ENCODE measurements at places on chromosomes 5 and 9.

GRCh38 chr5:150787656-150788055 is 9.1 kb downstream of the SMIM3 start:
- no peak for DNase-seq

- no peak for DNase-seq
Measured at GRCh38 chr5:53479590-53480415, 626 bp upstream of the FST start.

DNA sequence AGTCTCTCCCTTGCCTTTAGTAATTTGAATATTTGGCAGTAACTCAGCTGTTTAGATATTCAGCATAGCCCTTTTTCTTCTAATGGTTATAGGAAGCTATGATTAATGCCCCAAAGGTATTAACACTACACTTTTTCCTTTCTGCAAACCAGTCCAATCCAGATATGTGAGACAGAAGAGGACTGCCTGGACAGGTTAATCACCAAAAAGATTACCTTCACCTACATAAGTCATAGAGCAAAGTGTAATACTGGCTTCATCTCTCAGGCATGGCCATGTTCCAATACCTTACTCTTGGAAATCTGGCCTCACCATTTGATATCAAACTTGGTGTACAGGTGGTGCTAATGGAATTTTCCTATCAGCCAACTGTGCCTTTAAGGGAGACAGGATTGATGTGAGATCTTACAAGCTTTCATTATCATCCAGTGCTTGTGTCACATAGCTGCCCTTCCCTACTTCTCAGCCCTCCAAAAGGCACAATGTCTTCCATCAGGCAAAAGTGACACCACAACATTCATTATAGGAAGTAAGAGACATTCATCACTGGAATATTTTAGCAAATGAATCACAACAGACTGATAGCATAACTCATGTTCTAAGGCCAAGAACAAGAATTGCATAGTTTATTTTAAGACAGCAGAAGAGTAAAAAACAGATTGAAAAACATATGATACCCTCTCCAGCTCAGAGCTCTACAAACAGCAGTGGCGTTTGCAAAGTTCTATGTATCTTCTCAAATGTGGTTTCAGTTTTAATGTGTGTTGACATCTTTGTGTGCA is 91.2 kb upstream of the PAM start:
- no peak for DNase-seq

GRCh38 chr5:141879941-141880738 is 1.9 kb upstream of the PCDH1 start:
- no peak for DNase-seq

DNA sequence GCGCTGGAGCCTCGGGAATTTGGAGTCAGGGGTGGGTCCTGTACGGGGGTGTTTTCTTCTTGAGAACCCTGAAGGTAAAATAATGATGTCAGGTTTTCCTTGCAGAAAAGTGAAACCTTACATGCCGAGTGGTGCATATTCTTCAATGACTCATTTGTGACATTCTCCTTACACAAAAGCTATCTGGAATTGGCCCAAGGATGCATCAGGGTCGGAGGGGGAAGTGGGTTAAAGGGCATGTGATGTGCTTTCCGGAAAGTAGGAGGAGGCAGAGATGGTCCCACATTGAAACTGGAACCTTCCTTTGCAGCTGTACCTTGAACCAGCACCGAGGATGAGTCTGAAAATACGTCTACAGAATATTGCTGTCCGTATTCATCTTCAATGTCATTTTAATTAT is 411.2 kb upstream of the IRX4 start:
- no peak for DNase-seq

- DNase-seq, result no peak
Measured at GRCh38 chr5:139182528-139183296, 15.5 kb downstream of the SIL1 start.

DNA sequence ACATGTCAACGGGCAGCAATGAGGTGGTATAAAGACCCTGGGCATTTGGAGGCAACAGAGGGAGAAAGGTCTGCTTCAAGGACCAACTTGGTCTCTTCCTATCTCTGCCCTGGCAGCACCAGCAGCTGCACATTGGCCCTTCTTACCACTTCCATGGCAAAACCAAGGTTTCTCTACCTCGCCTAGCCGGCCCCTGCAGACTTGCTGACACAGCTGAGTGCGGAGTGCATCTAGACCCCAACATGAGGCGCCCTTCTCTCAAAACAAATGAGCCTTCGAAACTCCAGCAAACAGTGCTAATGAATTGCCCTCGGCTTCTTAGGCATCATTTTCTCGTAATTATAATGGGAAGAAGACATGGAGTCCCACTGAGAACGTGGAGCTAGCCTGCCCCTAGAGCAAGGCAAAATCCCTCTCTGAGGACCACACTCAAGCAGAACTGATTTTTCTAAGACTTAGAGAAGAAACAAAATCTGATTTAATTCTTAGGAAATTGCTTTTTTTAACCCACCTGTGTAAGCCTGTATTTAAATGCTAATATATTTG is 42.1 kb downstream of the KCNMB1 start:
- no peak for DNase-seq

DNA sequence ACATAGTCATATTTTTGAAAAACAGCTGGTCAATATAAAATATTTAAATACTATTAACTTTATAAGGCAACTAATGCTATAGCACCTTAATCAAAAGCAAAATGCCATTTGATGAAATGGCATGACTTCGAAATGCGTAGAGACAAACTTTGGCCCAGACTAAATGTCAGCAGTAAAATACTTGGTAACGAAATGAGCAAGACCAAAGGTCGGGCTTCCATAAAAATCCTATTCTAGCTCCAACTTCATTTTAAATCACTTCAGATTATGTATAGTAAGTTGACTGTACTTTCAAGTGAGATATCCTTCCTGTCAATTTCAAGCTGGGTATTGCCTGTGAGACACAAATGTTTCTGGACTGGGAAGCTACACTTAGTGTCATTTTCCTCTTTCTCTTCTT is 805.4 kb upstream of the ZNF608 start:
- no peak for DNase-seq

DNA sequence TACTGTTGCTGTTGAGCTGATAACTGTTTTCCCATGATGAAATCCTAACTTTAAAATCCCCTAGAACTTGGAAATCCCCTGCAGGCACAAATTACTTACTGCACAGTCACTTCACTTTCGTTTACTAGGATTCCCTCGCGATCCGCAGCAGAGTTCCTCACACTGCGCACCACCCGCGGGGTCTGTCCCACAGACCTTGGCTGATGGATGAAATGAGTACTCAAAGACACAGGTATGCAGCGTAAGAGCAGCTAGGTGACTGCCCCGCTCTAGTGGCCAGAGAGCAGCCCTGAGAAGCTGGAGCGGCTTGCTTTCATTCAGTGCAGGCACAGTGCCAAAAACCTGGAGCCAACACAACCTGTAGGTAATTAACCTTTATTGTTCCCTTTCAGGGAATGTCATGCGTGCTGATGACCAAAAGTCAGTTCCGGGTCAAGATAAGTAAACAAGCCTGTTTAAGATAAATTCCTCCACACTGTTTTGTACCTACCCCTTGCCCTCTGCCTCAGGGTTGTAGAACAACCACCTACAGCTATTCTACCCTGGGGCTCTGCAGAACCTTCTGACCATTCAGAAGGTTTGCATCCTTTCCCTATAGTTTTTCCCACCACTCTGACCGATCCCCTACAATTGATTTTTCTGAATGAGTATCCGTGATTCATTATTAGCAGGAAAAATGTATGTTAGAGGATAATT is 191.2 kb downstream of the CDH9 start:
- DNase-seq, result no peak

DNA sequence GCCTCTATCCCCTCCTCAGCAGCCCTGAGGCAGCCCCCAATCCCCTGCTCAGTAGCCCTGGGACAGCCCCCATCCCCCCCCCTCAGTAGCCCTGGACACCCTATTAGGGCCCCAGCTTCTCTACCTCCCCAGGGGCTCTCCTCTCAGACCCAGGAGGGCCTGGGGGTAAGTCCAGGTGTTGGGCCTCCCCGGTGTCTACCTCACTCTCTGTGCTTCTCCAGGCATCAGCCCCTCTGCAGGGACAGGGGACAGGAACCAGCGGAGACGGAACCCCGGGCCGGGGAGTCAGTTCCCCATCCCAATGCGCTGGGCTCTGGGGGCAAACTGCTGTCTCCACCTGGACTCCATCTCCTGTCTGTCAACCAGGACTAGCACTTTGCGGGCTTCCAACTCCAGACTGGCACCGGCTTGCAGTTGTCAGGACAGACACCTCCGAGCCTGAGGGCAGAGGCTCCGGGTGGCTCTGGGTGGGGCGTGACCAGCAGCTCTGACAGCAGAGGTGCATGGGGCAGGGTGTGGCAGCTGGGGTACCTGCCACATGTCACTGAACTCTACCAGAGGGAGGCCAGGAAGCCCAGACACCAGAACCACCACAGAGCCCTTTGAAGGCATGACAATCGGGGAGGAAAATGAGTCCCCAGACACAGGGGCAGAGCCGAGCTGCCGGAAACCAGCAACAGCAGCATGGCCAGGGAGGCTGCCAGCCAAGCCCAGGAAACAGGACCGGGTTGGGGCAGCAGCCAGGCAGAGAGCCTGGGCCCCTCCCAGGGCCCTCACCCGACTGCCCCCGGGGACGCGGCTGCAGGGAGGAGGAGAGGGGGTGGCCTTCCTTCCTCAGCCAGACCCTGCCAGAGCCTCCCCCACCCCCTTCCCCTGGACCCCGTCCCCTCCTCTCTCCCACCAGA is 17.7 kb upstream of the UBAC1 start:
- DNase-seq, result peak; percentile 78

DNA sequence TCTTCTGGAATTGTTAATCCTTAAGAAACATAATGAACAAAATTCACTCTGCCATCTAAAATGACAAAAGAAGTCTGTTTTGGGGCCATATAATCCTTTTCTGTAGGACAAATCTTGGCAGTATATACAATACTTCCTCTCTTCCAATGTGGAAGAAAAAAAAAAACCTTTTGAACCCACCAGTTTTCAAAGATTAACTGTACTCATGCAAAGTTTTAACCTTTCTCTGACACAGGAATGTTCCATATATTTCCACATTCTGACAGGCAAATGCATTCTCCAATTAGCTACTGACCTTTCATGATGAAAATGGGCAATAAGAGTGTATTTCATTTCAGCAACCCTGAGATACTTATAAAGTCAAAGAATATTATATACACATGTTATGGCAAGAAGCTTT is 65.4 kb downstream of the RNF130 start:
- no peak for DNase-seq

DNA sequence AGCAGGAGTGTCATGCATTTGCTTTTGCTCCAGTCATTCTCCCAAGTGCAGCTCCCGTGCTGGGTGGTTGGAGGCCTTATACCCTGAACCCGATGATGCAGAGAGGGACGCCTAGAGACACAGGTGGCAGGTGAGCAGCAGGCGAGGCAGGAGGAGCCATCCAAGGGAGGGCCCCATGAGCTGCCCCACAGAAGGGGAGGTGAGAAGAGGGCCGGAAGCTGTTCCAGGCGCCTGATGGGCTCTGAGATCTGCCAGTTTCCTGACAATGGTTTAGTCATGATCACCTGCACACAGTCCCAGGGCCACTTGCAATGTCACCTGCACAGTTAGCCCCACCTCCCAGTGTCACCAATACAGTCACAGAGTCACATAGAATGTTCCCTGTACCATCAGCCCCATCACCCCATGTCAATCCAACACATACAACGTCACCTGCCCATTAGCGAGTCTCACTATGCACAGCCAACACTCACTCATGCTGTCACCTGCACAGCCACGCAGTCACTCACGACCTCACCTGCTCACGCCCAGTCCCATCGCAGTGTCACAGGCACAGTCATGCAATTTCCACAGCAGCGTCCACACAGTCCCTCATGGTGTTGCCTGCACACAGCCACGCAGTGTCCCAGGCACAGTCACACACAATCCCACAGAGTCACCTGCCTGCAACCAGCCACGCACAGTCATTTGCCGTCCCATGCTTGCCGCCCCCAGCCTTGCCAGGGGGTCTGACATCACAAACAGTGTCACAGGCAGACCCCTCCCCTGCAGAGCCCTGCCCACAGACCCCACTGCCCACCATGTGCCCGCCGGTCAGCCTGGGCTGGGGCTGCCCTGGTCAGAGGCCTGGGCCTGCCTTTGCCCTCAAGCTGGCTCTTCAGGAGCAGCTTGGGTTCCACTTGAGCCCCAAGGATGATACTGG is 113.4 kb downstream of the LHX2 start:
- no peak for DNase-seq

DNA sequence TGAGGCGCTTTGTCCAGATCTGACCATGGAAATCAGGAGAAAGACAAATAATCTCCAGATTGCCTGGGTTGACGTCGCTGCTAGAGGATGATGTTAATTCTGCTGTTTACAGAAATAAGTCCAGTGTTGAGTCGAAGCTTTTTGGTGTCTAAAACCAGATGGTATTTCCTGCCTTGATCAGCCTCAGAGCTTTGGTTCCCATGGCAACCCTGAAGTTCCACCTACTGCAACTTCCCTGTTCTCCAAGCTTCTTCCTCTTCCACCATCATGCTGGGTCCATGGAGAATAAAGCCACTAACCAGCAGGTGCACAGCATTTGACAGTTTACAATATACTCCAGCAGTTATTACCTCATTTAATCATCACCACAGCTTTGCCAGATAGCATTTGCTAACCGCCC is 18.0 kb upstream of the GABBR2 start:
- no peak for DNase-seq

DNA sequence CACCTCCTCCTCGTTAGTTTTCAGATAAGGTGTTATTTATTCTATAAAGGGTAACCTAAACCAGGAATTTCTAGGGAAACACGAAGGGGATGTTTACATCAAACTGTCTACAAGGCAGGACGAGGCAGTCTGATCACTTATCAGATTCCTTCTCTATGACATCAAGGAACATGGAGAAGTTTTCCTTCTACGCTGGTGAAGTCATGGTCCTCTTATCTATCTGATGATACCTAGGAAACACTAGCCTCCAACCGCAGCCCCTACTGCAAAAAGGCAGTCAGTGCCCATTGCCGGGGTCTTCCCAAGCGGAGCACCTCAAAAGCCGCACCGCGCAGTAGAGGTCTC is 1.5 kb downstream of the MPDZ start:
- no peak for DNase-seq

GRCh38 chr9:86942281-86943200 is 4.8 kb downstream of the GAS1 start:
- DNase-seq, result no peak

DNA sequence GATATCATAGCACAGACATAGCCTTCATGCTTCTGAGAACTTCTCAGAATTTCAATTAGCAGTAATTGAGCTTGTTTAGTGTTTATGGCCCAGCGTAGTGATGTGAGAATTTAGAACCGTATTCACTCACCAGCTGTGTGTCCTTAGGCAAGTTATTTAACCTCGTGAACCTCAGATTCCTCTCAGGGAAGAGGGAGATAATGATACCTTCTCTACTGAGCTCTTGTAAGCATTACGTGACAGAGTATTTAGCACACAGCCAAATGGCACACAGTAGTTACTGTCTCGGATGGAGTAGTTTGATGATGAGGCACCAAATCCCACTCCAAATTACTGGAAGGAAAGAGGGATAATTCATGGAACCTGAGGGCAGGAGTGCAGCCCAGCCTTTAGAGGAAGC is 429.3 kb downstream of the CCDC171 start:
- DNase-seq, result no peak
